GM13977 (cell line): ENCODE measurements at places on chromosomes 6 and 20.

- no peak for DNase-seq
Observed at GRCh38 chr6:223763-224162, 68.5 kb upstream of the DUSP22 start.

DNA sequence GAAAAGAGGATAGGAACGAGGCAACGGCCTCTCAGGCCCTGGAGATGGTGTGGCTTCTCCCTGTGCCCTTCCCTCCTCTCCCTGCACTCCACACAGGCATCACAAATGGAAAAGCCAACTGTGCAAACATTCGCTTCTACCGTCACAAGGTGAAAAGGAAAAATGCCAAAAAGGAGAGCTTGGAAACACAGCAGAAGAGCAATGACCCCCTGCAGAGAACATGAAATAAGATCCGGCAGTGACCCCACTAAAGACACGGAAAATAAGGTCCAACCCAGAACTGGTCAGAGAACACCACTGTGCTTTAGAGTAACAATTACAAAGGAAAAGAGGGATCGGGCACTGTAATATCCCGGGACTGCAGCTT lies 63.0 kb downstream of the SLC22A23 start:
- no peak for DNase-seq

- no peak for DNase-seq
Observed at GRCh38 chr6:101399616-101400162, 6.2 kb downstream of the GRIK2 start.

DNA sequence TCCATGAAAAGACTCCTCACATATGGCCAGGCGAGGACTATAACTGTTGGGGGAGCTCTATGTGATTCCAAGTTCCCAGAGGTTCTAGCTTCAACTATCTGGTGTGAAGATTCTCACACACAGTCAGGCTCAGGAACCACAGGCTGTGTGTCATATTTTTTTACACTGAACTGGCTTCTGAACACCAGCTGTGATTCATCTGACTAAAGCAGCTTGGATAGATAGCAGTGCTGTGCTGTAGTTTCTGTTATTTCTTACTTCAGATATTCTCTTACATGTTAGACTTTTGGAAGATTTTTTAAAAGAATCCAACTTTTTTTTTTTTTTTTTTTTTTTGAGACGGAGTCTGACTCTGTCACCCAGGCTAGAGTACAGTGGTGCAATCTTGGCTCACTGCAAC lies 140.7 kb upstream of the MCHR2 start:
- no peak for DNase-seq

GRCh38 chr20:46898423-46898822 lies 3.8 kb downstream of the EYA2 start:
- DNase-seq, result no peak
